ENCODE measurements at places on chromosomes 5 and 9. TPM values are rescaled to one million over a fixed set of nuclear protein-coding genes. Genes with fewer than 3 reads are reported as not detected.
A peak's percentile ranks its signal among the peaks of the same experiment; 100 is the strongest.

GRCh38 chr5:86523718-86524117 is 94.0 kb upstream of the COX7C start:
- DNase-seq: no peak

Gene DEPDC1B
- 0.23 TPM for polyA plus RNA-seq

Gene NR6A1
- not detected for polyA plus RNA-seq

DNA sequence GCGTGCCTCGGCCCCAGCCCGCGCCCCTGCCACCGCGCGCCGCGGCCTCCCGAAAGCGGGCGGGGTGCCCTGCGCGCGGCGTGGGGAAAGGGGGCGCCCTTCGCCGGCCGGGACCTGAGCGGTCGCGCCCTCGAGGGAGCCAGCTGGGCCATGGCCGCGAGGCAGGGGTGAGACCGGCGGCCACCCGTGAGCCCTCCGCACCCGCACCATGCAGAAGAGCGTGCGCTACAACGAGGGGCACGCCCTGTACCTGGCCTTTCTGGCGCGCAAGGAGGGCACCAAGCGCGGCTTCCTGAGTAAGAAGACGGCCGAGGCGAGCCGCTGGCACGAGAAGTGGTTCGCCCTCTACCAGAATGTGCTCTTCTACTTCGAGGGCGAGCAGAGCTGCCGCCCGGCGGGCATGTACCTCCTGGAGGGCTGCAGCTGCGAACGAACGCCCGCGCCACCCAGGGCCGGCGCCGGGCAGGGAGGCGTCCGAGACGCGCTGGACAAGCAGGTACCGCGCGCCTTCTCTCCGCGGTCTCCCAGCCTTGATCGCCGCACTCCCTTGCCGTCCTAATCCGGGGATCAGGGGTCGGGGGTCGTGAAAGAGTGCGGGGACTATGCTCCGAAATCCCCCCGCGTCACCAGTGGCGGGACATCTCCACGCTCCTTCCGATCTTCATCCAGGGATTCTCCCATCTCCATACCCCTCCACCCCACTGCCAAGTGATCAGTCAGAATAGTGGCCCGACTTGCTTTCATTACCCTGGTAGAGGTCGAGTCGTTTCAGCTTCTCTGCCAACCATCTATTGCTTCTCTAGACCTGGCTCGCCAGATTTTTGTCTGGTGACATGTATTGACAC is 590 bp downstream of the RASGRF2 start:
- peak; percentile 59 for DNase-seq

Gene LURAP1L
- not detected for polyA plus RNA-seq

DNA sequence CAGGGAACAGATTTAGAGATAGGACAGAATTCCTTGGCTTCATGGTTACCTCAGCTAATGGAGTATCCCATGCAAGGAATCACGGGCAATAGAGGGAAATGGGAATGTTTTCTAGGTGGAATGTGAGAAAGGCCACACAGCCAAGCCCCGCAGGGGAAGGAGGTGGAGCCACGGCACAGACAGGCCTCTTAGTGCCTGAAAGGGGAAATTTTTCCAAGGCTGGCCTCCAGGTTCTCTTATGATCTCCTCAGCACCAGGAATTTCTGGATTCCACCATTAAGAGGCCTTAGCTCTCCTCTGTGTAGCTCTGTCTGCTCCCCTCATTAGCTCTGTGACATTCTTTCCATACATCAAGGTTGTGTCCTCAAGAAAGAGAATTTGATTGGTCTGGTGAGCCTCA is 124.7 kb downstream of the GALNT10 start:
- no peak for DNase-seq

Gene RLN1
- 2.4 TPM for polyA plus RNA-seq

DNA sequence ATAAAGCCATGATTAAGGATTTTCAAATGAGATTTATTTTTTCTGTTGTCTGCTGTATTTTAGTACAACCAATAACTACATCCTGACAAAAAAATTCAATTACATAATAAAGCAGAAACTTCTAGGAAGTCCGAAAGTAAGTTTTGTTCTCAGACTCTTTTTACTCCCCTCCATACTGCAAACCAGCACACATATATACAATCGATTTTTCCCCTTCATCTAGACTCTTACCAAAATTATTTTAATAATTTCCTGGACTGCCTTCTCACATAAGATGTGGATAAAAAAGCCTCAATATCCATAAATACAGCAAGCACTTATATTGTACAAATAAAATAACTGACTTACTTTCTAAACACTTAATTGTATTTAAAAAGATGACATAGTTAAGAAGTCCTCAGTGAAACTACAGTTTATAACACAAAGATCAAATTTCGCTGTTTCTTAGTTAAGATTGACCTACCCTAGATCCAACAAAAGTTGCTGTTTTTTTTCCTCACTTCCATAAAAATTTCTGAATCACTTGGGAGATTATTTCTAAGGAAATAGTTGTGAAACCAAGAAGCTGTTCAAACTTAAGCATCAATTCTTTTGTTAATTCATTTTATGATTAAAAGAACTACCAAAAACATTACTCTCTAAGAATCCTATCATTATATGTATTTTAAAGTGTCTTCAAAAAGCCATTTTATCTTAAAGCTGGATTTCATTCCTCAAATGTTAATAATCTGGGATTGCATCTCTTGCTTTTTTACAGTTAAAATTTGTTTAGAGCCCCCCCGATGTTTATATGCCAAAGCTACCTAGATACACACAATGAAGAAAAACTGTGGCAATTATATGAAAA is 74.7 kb upstream of the IFNE start:
- no peak for DNase-seq

DNA sequence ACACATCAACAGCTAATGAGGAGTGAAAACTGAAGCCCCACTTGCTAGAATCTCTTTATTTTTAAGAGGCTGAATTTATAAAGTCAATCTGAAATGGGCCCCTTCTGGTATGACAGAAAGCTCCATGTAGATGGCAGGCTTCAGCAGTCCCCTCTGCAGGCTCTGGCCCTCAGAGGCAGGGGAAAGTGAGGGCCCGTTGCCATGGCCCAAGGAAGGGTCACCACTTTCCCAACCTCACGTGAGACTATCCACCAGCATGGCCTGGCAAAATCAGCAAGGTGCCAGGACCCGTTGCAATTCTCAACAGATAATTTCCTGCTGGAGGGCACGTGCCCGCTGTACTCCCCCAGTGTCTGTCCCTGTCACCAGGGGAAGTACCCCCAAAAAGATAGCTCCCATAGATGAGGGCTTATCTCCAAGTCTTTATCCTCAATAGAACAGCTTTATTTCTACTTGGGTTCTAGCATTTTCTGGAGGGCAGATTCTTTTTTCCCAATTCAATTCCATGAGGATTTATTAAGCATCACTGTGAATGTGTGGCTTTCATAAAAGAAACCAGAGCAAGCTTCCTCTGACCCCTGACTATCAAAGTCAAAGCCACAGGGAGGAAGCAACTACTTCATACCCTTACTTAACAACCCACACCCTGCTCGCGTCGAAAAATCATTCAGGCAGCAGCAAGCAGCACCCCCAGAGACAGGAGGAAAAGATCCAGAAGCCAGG is 85.4 kb upstream of the FSTL4 start:
- no peak for DNase-seq

DNA sequence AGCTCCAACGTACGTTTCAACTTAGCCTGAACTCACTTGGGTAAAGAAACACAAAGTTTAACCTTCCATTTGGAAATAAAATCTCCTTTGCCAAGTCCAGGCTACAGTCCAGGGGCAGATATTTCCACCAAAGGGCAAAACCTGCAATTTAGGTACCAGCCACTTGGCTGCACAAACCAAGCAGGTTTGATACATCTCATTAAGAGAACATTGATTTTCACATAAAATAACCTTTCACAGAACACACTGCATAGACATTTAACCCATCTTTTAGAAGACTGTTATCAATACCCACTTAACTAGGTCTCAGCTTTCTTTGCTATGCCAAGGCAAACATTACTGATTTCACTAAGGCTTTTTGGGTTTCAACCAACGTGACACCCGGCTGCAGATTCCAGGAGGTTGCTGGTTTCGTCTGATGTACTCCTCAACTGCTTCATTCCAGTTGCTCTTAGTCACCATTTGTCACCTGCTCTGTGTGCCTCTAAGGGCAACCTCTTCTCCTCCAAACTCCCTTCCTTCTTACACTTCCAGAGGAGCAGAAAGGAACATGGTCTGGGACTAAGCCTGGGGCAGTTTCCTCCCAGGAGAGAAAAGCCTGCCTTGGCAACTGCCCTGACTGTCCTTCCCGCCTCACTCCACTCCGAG is 67.1 kb downstream of the EPB41L4B start:
- DNase-seq: no peak

DNA sequence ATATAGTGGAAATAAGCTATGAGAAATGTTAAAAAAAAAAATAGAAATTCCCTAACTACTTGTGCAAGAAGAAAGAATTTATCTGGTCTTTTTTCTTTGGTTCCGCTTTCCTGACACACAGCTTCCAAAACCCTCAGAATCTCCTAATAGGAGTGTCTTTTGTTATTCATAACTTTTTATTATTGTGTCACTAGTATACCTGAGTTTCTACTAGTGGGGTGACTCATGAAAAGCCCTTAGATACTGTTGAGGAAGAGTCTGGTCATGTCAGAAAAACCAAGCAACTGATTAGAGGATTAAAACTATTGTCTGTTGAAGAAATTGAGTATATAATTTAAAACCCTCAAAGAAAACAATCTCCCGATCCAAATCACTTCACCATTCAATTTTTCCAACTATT is 152.8 kb upstream of the IFNE start:
- DNase-seq: no peak

DNA sequence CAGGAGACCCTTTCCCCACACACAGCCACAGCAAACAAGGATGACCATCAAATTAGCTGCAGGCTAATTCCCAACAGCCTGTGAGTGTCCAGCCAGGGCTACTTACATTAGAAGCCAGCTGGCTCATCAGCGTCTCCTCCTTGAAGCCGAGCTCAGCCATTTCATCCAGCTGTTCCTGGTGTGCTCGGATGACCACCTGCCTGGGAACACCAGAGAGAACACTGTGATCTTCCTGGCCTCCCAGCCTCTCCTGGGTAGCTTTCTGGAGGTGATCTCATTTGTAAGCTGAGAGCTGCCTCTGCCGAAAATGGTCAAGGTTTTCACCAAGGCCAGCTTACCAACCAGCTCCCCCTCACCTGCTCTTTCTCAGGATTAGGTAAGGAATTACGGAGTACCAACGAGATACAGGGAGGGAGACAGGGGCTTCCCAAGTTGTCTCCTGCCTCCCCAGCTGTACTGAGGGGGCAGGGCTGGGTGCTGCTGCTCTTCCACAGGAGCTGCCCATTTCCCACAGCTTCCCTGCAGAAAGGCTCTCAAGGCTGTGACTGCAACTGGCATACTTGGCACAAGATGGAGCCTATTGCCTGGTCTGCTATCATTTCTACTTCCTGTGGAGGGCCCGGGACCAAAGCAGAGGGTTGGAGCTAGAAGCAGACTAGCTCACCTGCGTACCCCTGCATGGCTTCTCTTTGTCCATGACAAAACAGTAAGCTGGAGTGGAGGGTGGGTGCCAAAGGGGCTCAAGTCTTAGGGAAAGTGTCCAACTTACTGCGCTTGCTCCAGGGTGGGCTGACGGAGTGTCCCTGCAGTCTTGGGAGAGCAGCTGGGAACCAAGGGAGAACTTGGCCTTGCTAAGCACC is 73.9 kb downstream of the KIF24 start:
- no peak for DNase-seq

DNA sequence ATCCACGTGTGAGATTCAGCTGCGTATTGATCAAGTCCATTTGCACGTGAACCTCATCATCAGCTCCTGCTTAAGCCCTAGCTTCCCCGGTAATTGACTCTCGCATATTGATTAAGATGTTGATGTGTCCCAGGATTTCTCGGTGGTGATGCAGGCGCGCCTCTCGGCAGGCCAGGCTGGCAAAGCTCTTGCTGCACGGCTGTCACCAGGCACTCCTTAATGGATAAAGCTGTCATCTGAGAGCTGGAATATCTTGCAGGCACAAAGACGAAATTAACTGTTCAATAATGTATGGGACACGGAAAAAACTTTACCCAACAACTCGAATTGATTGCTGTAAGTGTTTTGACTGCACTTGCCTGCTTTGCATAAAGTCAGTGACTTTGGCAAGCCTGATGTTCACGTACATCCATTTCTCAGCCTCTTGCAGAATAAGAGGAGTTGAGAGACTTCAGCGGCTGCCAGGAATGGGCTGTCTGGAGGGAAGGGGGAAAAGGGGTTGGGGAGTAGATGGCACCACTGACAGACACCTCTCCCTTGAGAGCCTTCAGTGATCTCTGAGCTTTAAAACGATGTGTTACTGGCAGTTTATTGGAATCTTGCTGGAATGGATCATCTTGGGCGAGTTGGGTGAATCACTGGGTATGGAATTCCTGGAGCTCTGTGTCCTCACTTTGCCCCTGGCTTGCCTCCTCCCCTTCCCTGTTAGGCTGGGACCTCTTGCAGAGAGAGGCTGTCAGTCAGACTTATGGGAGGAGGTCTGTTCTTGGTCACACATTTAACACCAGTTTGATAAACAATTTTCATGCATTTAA is 650.3 kb downstream of the CCDC171 start:
- DNase-seq: no peak

- no peak for DNase-seq
These were observed 39.3 kb downstream of the CAPSL start for GRCh38 chr5:35898952-35899660.
